Cardiac septum (tissue), 1 donor: ENCODE measurements at places on chromosomes 4 and X. TPM values are rescaled to one million over a fixed set of nuclear protein-coding genes. Genes with fewer than 3 reads are reported as not detected.

DNA sequence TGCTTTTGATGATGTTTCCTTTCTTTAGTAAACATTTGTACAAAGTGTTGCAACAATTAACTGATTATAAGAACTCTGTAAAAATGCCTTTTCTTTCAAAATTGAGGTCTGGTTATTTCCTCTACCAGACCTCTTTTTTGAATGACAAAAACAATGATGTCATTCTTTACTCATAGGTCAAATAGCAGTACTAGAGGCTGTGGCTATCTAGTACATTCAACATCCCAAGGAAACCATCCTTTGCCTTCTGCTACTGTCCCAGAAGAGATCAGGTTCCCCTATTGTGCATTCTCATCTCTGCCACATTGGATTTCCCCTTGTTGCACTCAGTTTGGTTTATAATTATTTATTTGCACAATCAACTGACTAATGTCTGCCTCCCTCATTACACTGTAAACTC is 19.1 kb upstream of the MAD2L1 start:
- no peak for DNase-seq

DNA sequence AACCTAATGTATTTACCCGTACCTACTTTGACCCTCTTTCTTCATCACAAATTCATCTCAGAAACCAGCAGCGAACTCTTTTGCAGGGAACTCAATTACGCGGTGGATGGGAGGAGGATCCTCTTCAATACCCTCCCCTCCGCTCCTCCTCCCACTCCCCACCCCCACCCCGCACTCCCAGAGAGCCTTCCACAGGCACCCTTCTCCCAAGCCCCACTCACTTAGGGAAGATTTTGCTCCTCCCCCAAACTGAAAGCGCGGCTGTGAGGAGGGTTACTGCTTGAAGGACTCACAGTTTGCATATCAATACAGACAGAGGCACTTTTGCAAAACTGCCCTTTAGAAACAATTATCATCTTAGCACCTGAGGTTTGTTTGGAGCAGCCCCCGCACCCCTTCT is 960 bp upstream of the IL1RAPL1 start:
- no peak for DNase-seq

- no peak for DNase-seq
Observed at GRCh38 chr4:52983563-52984303, 121.6 kb downstream of the RASL11B start.

GRCh38 chr4:14607578-14607977 is 394.7 kb upstream of the CPEB2 start:
- no peak for DNase-seq

DNA sequence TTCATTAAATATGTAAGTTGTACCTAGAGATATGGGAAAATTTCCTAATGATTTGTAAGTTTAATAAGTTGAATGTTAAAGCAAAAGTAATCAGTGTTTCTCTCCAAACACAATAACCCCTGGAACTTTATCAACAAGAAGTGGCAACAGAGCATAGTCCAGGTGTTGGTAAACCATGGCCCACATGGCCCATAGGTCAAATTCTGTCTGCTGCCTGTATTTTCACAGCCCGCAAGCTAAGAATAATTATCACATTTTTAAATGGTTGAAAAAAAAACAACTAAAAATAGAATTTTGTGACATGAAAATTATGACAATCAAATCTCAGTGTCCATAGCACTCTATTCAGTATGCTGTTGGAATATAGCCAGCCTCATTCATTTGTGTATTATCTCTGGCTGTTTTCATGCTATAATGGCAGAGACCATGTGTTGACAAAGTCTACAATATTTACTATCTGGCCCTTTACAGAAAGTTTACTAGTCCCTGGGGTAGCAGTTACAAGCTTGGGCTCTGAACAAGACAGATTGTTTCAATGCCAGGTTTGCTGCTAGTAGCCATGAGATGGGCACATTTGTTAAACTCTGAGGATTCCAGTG is 395.8 kb downstream of the GASK1B start:
- no peak for DNase-seq

GRCh38 chrX:68048774-68049173 is 384.5 kb downstream of the OPHN1 start:
- no peak for DNase-seq

DNA sequence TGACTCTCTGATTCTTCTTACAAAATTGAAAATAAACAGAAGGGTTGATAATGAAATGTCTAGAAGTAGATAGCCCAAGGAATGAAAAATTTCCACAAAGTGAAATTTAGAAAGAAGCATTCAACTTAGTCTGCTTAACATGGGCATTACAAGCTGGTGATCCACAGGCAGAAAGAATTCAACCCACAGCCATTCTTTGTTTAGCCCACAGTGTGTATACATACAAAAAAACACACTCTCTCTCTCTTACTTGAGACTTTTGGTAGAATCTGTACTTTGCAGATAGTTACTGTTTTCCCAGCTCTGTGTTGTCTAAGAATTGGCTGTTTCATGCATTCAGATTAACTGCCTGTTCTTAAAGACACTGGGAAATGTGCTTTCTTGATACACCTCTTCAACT is 159.8 kb downstream of the SLC4A4 start:
- DNase-seq = no peak

GRCh38 chrX:30821116-30821515 is 67.9 kb downstream of the TAB3 start:
- no peak for DNase-seq

DNA sequence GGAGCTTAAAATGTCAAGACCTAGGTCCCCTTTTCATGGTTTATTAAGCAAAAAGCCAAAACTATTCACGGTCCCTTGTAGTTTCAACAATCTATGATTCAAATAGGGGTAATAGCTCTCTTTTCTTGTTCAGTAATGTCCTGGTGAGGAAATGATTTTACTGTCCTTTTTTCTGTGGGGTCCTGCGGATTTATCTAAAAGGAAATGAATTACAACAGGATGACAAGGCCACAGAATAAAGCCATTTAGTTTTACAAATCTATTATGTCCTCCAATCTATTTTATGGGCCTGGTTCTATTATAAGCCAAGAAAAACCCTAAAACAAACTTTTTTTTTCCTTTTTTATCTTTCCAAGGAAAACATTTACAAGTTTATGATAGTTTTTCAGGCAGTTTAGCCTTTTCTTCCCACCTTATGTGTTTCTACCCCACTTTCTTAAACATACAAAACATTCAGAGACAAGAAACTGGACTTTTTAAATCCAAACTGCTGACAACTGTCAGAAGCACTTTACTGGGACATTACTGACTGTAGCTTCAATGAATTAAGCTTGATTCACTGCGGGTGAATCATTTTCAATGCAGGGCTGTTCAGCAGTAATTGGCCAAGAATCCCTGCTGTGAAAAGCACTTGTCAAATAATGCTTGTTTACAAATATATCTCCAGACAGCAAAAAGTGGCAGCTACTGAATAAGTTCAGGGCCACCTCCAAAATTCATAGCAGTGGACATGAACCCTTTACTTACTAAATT is 4.3 kb downstream of the EPHA5 start:
- no peak for DNase-seq

GRCh38 chrX:99469439-99469838 is 940.6 kb downstream of the PCDH19 start:
- no peak for DNase-seq

The BANK1 gene
- total RNA-seq = 0.22 TPM

The ODAPH gene
- not detected for total RNA-seq

The PPID gene
- total RNA-seq = 31.9 TPM

The AMER1 gene
- total RNA-seq = 3.9 TPM

The GSX2 gene
- not detected for total RNA-seq

The VCX3A gene
- not detected for total RNA-seq
